ENCODE measurements at places on chromosomes 12 and 14.
A peak's percentile ranks its signal among the peaks of the same experiment; 100 is the strongest.

- DNase-seq: no peak
Observed at GRCh38 chr14:56400109-56400825, 179.3 kb upstream of the TMEM260 start.

GRCh38 chr12:54641554-54641953 is 6.6 kb downstream of the DCD start:
- no peak for DNase-seq

DNA sequence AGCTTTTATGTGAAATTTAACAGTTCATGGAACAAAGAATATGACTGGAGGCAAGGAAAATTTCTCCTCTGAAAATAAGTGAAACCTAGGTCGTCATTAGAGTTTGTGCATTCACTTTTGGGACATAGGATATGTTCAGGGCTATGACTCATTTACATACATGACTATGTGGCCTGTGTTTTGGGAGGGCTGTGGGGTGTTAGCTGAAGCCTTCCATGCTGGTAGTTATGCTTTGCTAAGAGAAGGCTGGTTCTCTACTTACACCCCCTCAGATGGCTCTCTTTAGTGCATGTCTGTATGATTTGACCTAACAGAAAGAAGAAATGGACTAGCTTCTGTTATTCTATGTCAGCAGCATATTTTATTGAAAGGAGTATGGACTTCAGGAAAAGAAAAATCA is 416.5 kb upstream of the GARIN6 start:
- no peak for DNase-seq

DNA sequence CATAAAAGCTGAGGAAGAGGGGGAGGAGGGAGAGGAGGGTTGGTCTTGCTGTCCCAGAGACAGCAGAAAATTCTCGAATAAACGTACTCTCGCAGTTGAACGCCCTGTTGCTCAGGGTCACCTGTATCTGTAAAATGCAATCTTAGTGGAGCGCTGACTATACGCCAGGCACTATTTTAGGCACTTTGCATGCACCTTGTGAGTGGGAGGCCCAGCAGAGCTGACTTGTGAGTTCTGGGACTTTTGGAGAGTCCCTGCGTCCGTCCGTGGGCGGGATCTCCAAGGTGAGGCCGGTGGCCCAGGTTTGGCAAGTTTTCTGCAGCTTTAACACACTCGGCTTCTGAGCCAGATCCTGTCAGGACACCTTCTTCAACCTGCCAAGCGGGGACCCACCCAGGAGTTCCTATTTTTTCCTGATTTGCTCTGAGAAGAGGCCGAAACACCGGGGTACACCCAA is 32.5 kb upstream of the PLEKHG6 start:
- peak; percentile 60 for DNase-seq

- DNase-seq: no peak
Observed at GRCh38 chr12:48788854-48789775, at the start of gene ADCY6. Gene ADCY6, minus strand, starts transcription at chr12:48789089. Its CDS starts 5,655 bp downstream, at chr12:48783434.

GRCh38 chr12:79056775-79057174 is 192.2 kb downstream of the SYT1 start:
- DNase-seq: no peak

GRCh38 chr14:24518851-24519250 is 10.8 kb upstream of the CMA1 start:
- no peak for DNase-seq

DNA sequence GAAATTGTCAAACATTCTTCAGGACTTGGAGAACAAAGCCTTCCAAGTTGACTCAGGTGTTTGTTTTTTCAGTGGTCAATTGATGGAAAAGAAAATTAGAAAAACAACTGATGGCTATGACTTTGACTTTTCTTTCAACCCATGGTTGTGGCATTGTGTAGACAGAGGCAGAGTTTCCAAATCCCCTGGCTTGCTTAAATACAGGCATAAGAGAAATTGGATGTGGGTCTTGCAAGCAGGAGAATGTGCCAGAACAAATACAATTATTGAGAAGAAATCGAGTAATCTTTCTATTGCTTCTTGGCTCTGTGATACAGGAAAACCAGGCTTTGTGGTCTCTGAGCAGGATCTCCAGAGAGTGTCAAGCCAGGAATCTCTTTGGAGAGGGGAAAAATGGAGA is 40.9 kb upstream of the FRMD6 start:
- DNase-seq: no peak

- DNase-seq: no peak
Observed at GRCh38 chr12:53212931-53213330, 5.9 kb upstream of the ITGB7 start.

- DNase-seq: no peak
Observed at GRCh38 chr12:94202245-94203180, 54.1 kb downstream of the PLXNC1 start.

DNA sequence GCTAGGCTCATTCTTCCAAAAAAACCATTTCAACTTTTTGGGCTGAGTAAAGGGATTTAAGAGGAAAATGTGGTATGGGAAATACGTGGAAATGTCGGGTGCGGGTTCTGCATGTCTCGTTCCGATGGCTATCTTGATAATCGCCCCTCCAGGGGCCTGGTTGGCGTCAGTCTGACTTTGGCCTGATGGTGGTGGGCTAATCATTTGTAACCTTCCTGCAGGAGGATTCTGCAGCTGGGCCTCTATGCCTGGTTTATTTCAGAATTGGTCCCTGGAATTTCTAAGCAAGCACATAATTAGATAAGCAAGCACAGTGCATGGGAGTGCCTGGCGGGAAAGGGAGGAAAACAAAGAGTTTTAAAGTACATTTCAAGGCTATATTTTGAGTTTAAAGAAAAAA is 14.8 kb upstream of the SLC4A8 start:
- DNase-seq: no peak

DNA sequence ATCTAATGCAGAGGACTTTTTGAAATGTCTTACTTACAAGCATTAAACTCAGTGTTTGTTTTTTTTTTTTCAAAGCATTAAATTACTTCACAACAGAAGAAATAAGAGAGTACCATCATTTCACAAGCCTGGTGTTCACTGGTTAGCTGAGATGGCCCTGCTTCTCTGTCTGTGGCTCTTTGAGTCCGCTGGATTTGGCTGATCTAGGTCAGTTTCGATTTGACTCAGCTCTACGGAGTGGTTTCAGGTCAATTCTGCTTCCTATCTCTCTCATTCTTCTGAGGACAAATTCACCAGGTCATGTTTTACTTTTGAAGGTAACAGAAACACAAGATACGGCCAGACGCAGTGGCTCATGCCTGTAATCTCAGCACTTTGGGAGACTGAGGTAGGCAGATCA is 1066.1 kb downstream of the FLRT2 start:
- DNase-seq: no peak

DNA sequence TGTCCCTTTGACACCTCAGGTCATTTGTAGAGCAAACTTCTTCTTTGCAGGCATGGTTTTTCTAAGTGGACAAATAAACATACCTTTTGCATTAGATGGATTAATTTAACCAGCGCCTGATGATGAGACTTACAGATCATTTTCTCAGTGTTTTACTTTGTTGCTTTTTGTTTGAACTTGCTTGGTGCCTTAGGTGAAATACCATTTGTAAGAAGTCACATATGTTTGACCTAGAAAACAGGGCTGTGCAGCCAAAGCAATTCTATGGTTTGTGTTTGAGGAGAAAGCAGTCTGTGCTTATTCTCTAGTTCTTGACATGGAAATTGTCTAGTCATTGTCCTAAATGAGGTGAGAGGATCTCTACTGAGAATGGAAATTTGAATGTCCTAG is 111.1 kb downstream of the DIP2B start:
- DNase-seq: no peak

GRCh38 chr12:130254461-130255276 is 83.0 kb upstream of the PIWIL1 start:
- DNase-seq: no peak

DNA sequence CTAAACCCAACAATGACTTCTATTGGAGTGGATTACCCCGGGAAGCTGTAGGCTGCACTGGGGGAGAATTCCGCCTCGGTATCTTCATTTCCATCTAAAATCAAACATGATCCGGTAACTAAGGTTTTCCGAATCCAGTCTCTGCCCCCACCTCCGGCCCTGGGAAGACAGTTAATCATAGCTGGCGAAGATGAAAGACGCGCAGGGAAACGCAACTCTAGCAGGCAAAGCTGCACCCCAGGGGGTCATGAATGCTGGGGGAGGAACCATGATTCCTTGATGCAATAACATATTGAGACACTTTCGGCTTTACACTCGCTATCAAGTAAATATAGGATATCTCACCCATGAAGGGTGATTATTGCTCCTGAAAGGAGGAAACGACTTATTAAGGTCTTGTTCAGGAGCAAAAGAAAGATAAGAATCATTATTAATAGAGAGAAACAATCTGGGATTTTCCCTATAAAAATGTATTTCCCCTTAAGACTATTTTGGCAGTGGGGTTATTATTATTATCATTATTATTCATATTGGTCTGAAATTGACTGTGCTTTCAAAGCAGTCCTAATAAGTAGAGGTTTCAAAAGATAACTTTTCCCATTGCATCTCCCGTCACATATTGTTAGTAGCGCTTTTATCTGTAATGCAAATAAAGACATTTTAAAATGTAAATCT is 614.9 kb downstream of the VRK1 start:
- DNase-seq: no peak

- no peak for DNase-seq
Observed at GRCh38 chr12:91964501-91964900, 181.1 kb downstream of the BTG1 start.

GRCh38 chr14:36097356-36097755 is 79.2 kb downstream of the PTCSC3 start:
- DNase-seq: no peak

GRCh38 chr14:79514700-79515099 is 696.6 kb downstream of the DIO2 start:
- DNase-seq: no peak

DNA sequence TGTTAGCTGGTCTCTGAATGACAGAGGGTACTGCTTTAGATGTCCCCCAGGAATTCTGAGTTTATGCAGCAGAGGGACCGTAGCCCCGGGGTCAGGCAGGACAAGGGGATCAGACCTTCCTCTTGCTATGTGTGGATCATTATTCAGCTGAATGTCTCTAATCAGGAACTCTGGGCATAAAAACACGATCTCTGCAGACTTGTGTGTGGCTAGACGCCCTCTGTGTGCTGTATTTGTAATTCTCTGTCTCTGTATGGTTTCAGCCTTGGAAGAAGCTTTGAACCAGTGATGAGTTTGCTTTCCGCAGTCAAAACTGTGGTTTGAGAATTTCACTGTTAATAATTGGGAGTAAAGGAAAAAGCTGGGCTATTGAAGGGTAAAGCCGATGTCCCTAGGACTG is 125.3 kb downstream of the ETV6 start:
- no peak for DNase-seq

DNA sequence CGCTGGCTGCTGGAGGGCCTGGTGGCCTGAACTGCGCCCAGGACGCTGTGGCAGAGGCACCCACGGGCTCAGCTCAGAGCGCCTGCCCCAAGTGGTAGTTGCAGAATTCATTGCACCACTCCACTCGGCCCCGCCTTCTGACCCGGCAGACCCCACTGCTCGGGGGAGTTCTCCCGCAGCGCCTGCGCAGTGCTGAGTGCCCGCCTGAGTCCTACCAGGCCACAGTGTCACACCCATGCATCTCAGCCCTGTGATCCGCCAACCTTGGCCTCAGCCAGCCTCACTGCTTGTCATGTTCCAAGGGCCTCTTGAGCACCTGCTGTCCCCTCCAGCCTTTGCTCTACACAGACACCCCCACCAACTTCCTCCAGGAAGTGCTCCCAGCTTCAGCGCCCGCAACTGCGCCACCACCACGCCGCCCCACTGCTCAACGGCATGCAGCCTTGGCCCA is 12.2 kb downstream of the DEGS2 start:
- DNase-seq: peak; percentile 69

DNA sequence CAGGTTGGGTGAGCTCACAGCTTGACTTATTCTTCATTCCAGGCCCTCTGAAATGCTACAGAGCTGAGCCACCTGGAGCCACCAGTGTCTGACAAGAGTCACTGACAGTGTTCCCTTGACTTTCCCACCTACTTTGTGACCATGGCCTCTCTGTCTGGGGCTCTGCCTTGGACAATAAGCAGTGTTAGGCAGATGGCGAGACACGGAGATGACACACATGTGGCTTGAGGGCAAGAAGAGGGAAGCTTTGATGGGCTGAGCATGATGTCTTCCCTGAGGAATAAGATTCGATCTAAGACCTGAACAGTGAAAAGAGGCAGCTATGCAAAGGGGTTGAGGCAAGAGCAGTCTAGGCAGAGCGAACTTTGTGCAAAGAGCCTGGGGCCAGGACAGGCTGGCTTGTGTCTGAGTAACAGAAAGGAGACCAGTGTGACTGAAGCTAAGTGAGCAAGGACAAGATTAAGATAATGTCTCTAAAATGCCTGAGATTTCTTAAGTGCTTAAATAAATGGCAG is 105.5 kb downstream of the NUAK1 start:
- no peak for DNase-seq

GRCh38 chr14:88933191-88933590 is 108.7 kb downstream of the TTC8 start:
- DNase-seq: no peak

All from activated naive CD8-positive, alpha-beta T cell treated with anti-CD3 and anti-CD28 coated beads, Interleukin-2, amount 50 U/mL, for 24 hours (primary cell).